ENCODE measurements at places on chromosomes 11 and 22.

GRCh38 chr11:20926799-20927540 lies 257.6 kb downstream of the NELL1 start:
- DNase-seq, result no peak

DNA sequence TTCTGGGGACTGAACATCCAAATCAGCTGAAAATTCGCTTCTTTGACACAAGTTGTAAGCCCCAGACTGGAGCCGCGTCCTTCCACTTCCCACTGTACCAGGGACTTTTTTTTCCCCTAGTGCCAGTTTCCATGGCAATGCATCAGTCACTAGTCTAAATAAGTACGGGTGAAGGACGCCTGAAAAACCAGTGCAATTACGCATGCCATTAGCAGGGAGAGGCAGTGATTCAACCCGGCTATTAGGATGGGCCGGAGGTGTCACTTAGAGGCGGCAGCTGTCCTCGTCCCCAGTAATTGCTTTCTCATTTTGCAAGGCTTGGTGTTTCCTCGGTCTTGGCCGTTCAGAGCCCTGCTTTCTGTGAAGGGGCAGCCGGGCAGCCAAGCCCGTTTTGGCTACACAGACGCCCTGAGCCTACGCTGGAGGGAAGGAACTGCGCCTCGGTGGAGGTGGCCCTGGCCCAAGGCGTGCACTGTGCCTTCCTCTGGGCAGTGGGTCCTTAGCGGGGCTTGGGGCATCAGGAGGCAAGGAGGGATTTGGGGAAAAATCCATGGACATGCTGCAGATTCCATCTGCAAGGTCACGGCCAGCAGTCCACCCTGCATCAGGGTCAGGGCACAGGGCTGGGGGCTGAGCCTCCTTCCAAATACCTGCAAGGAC lies 319.7 kb downstream of the CTTN start:
- DNase-seq, result no peak

GRCh38 chr11:73838443-73839122 lies 38.1 kb downstream of the COA4 start:
- no peak for DNase-seq

DNA sequence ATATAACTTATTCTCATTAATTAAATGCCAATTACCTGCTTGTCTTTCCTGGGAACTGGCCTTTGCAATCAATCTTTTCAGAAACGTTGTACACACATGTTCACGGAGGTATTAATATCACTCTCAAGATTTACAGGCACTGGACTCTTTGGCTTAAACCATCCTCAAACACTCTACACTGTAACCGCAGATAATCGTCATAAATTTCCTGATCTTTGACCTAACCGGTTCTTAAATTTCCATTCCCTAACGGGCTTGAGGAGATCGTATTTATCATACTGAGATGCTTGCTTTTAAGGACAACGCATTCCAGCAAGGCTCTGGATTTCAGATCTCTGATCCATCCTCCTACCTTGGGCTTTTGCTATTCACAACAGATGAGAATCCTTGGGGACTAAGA lies 72.8 kb downstream of the ARL14EP start:
- DNase-seq, result no peak

DNA sequence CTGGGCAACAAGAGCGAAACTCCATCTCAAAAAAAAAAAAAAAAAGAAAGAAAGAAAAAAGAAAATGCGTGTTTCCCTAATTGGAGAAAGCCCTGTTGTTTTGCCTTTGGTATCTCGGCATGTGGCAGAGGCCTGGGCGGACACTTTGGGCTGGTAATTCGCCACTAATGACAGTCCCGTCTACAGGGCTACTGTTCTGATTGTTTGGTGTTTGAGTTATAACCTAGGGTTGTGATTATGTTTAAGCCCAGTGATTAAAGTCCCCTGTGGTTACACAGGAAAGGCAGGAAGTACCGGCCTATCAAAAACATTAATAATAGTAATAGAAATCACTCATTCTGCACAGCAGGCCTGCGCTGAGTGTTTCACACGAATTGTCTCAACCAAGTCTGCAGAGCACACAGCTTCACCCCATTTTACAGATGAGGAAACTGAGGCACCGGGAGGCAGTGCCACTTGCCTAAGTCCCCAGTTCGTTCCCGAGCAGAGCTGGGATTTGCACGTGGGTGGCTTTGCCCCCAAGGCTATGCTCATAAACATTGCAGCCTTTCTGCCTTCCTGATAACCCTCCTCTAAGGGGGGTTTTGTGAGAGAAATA lies 39.1 kb upstream of the GRAMD4 start:
- DNase-seq, result no peak

DNA sequence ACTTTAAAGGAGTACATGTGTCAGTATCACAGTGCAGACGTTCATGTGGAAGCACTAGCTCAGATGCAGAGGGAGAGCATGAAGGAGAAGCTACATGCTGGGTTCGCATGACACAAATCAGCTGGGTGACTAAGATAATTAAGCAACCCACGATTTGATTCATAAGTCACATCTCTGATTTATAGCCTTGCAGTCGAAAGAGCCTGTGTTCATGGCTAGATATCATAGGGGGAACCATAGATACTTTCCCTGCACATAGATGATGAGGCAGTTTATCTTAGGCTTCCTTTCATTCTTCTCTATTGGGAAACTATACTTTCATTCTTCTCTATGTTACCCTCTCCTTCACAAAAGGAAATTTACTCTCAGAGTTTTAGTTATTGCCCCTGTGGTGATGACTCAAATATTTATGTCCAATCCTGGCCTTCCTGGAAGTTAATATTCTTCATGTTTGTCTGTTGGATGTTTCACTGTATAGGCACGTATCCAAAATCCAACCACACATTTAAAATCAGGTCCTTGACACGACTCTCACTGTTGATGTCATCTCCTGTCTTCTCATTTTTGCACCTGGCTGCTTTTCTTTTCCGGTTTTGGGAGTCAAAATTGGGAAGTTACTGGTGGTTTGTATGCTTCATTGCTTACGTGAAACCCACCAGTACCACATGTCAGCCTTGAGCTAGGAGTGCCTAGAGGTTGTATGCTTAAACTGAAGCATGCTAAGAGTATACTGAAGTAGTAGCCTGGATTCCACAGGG lies 56.3 kb upstream of the SLC5A12 start:
- no peak for DNase-seq

Measured in GM13977 (cell line).